ENCODE measurements at places on chromosomes 2 and 18. TPM values are rescaled to one million over a fixed set of nuclear protein-coding genes. Genes with fewer than 3 reads are reported as not detected.

- no peak overlapping the region for H3K4me3 ChIP-seq
- H3K4me1 ChIP-seq = peaks cover 8% of the 10 kb centered on the region
Observed at GRCh38 chr18:76343938-76344569, 151.0 kb downstream of the ZNF516 start.

GRCh38 chr2:199471443-199472057 is 13.8 kb upstream of the SATB2 start:
- H3K27ac ChIP-seq = no peak overlapping the region
- H3K4me3 ChIP-seq = peak overlapping the region; percentile 37
- H3K36me3 ChIP-seq = no peaks in the 10 kb centered on the region

CACNB4 gene
- 1.7 TPM for total RNA-seq

DNA sequence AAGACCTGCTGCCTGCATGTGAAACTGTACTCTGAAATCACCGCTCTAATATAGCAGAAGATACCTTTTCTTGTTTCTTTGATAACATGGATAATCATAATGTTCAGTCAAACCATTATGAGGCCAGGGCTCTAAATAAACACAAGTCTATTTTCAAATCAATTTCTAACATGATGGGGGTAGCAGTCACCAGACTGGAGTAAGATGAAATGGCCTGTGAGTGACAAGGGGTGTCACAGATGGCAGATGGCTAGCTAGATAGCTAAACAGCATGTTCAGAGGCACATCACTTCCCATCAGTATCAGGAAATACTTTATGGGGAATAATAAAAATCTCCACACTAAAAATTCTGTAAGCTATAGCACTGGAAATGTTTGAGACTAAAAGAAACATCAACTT is 14.0 kb downstream of the MBD2 start:
- no peak for DNase-seq
- no peak overlapping the region for H3K4me3 ChIP-seq
- no peaks in the 10 kb centered on the region for H3K27me3 ChIP-seq
- no peaks in the 10 kb centered on the region for H3K36me3 ChIP-seq
- H3K4me1 ChIP-seq = no peaks in the 10 kb centered on the region

GULP1 gene
- total RNA-seq = 51.5 TPM

DNA sequence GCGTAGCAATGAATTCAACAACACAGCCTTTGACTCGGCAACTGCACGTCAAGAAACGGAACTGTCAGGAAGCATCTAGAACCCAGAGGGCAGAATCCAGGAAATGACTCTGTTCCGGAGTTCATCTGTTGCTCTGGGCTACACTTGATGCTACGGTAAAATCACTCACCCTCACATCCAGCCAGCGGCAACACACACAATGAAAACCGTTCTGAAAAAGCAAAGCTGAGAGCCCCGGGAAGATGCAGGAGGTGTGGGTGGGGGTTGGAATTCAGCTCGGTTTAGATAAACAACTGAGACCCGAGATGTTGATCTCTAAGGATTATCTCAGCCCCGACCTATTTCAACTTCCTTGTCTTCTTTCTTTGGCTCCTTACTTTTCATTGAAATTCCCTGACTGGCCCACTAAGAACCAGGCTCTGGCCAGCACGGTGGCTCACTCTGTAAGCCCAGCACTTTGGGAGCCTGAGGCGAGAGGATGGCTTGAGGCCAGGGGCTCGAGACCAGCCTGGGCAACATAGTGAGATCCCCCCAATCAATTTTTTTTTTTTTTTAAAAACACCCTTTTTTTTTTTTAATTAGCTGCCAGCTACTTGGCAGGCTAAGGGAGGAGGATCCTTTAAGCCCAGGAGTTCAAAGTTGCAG is 13.3 kb upstream of the RAB17 start:
- peak overlapping the region; percentile 32 for H3K27ac ChIP-seq
- no peak overlapping the region for H3K4me3 ChIP-seq
- no peaks in the 10 kb centered on the region for H3K36me3 ChIP-seq
- no peaks in the 10 kb centered on the region for H3K27me3 ChIP-seq
- no peak for DNase-seq
- peaks cover 7% of the 10 kb centered on the region for H3K4me1 ChIP-seq

TMEM198 gene
- 2.3 TPM for total RNA-seq

TBR1 gene
- not detected for total RNA-seq

DNA sequence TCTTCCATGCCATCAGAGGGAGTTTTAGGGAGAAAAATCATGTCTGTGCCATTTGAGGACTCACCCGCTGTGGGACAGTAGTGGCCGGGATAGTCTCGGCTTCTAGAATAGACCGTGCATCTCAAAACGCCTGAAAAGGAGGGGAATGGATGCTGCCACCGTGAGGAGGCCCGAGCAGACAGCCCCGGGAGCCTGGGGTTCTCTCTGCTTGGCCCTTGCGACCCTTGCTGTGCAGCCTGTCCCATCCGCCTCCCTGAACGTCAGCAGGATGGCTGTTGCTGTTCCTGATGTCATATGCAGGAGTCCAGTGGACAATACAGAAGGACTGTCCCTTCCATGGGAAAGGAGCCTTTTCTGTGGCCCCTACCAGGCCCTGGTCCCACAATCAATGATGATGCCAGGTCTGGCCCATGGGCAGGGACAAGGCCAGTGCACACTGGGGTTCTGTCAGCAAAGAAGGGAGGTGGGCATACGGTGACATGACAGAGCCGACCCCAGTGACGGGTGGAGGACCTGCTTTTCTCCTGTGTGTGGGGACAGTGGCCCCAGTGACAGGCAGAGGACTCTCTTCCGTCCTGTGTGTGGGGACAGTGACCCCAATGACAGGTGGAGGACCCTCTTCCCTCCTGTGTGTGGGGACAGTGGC is 58.8 kb downstream of the ACKR3 start:
- no peak overlapping the region for H3K4me3 ChIP-seq
- no peaks in the 10 kb centered on the region for H3K36me3 ChIP-seq
- H3K27ac ChIP-seq = no peak overlapping the region
- H3K27me3 ChIP-seq = peaks cover 5% of the 10 kb centered on the region
- no peaks in the 10 kb centered on the region for H3K4me1 ChIP-seq

NYAP2 gene
- total RNA-seq = not detected

DNA sequence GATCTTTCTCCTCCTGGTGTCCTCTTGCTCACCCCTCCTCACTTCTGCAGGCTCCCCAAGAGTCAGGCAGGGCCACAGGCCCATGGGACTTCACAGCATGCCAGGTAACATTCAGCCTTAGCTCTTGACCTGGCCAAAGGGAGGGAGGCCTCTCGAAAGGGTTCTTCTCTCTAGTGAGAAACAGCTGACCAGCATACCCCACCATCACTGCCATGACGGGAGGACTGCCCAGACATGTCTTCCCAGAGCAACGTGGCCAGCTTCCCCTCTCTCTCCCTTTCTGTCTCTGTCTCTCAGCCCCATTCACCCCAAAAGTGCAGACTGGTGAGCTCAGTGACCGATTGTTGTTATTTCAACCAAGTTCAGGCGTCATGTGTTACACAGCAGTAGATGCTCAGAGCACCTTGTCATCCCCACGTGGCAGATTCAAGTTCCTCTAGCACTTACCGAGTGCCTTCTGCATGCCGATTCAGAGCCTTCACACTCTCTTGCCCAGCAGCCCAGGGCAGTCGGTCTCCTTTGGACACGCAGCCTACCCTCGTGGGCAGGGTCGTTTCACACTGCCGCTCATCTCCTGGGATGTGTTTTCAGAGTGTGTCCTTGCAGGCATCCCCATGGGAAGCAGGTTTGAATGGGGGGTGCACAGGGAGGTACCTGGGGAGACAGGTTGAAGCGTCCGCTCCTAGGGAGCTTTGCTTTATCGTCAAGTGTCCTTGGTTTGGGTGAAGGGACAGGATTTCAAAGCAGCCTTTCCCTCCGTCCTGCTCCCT is 259.9 kb downstream of the NDUFA10 start:
- H3K27me3 ChIP-seq = peaks cover 4% of the 10 kb centered on the region
- DNase-seq = no peak
- H3K4me3 ChIP-seq = no peak overlapping the region

DNA sequence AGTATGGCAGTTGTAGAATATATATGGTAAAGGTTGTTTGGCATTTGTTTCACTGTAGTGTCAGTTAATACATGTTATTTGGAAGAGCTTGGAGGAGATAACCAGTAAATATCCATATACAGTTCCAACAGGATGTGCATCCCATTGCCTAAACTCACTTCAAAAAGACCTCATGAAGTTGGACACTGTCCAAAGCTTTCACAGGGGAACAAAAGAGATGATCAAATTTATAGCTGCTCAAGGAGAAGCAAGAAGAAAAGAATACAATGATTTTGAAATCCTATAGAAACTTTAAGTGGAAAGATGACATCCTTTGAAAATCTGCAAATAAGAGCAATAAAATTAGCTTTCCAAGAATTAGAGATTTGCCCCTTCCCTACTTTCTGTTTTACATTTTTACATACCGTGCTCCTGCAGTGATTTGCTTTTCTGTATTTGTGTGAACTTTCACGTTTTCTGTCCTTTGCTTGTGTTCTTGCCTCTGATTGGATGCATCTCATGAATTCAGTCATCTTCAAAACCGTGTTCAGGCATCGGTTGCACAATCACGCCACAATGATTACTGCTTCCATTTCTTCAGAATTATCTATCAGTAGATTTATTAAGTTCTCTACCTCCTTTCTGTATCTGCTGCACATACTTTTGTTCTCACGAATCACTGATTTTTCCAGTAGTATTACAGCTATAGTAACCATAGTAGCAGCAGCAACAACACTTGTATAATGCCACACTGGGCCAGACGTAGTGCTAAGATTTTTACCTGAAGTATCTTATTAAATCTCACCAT is 83.8 kb downstream of the PARD3B start:
- no peak for DNase-seq
- H3K27me3 ChIP-seq = no peaks in the 10 kb centered on the region
- H3K4me3 ChIP-seq = no peak overlapping the region

AKAIN1 gene
- total RNA-seq = not detected

GPBAR1 gene
- total RNA-seq = 0.18 TPM

FOXI3 gene
- not detected for total RNA-seq

- H3K4me3 ChIP-seq = no peak overlapping the region
- H3K27ac ChIP-seq = peak overlapping the region; percentile 20
- DNase-seq = no peak
- H3K36me3 ChIP-seq = no peaks in the 10 kb centered on the region
- H3K27me3 ChIP-seq = no peaks in the 10 kb centered on the region
- peaks cover 26% of the 10 kb centered on the region for H3K4me1 ChIP-seq
Observed at GRCh38 chr2:234006501-234006900, 44.0 kb upstream of the SPP2 start.

GRCh38 chr2:120559401-120559800 is 176.3 kb upstream of the GLI2 start:
- no peaks in the 10 kb centered on the region for H3K4me1 ChIP-seq
- no peak overlapping the region for H3K27ac ChIP-seq
- no peak overlapping the region for H3K4me3 ChIP-seq
- no peaks in the 10 kb centered on the region for H3K27me3 ChIP-seq
- DNase-seq = no peak
- no peaks in the 10 kb centered on the region for H3K36me3 ChIP-seq

DNA sequence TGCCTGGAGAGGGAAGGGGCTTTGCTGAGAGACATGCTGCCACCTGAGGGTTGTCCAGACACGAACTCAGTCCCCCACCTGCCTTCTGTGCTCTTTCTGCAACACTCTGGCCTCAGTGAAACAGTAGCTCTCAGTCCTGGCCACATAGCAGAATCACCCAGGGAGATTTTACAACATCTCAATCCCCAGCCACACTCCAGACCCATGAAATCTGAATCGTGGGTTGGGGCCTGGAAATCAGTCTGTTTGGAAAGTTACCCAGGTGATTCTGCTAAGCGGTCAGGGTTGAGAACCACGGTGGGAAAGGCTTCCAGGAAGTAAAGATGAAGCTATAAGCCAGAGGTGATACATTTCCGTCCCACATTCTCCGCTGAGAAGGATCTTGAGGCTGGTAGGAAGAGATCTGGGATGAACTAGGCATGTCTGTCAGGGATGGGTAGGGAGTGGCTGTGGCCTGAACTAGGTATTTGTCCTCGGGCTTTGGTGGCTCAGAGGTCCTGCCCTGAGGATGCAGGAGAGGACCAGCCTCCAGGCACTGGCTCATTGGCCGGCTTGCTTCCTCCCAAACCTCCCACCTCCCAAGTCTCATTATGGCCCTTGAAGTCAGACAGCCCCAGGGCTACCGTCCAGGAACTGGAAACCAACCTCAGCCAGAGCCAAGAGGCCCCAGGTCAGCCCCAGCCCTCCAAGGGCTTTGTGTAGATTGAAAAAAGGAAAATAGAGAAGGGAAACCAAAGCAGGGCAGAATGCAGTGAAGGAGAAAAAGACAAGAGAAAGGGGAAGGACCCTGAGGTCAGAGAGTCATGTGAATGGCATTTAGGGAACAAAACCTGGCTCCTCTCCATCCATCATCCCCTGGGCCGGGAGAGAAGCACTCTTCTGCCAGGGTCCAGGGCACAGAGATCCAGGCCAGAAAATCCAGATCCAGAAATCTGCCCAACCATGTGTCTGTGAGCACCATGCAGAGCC is 119.6 kb downstream of the ZFP36L2 start:
- DNase-seq = no peak
- H3K27ac ChIP-seq = peak overlapping the region; percentile 59
- no peaks in the 10 kb centered on the region for H3K36me3 ChIP-seq
- H3K27me3 ChIP-seq = no peaks in the 10 kb centered on the region
- H3K4me3 ChIP-seq = no peak overlapping the region
- peaks cover 5% of the 10 kb centered on the region for H3K4me1 ChIP-seq

DNA sequence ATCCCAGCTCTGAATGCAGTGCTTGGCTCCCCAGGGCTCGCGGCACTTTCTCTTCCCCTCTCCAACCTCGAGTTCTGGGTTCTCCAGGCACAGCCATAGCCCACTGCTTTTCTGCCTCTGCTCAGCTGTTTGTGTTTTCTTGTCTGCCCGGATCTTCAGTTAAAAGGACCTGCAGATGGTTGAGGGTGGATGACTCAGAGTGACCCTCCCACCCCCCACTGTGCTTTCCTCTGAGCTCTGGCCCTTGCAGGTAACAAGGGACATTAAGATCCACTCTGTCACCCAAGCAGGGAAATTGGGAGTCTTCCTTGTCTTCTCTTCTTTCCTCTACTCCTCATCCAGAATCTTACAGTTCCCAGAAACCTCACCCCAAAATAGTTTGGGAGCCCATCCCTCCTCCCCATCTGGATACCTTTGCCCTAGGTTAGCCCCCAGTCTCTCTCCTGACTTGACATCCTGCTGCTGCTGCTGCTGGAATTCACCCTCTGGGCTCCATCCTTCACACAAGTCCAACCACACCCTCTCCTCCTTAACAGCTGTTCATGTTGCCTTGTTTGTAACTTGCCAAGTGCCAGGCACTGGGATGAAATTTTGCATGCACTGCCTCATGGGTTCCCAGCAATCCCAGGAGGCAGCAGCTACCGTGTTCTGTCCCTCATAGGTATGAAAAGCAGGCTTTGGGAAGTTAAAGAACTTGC is 157.9 kb upstream of the TTC39C start:
- no peaks in the 10 kb centered on the region for H3K27me3 ChIP-seq
- H3K4me1 ChIP-seq = no peaks in the 10 kb centered on the region
- no peak overlapping the region for H3K4me3 ChIP-seq
- H3K36me3 ChIP-seq = no peaks in the 10 kb centered on the region
- no peak overlapping the region for H3K27ac ChIP-seq

POTEI gene
- 0.92 TPM for total RNA-seq

- DNase-seq = no peak
- no peaks in the 10 kb centered on the region for H3K4me1 ChIP-seq
- no peaks in the 10 kb centered on the region for H3K27me3 ChIP-seq
- no peaks in the 10 kb centered on the region for H3K36me3 ChIP-seq
- no peak overlapping the region for H3K27ac ChIP-seq
Observed at GRCh38 chr2:228987441-228988155, 283.5 kb downstream of the PID1 start.
